ENCODE measurements at places on chromosomes 2 and 18.

- peak; percentile 5 for DNase-seq
Measured at GRCh38 chr2:116490511-116491145, 1323.9 kb upstream of the DDX18 start.

GRCh38 chr2:196480653-196481323, 158.7 kb upstream of the CCDC150 start:
- no peak for DNase-seq

GRCh38 chr2:3134026-3134571, 243.5 kb downstream of the EIPR1 start:
- no peak for DNase-seq

GRCh38 chr2:227163998-227164762, at the start of the genes COL4A3 and COL4A4:
COL4A3 (plus strand) TSS chr2:227164624; CDS start chr2:227164727, 103 bp downstream.
COL4A4 (minus strand) TSS chr2:227164205; CDS start chr2:227147483, 16,722 bp downstream.
- peak; percentile 64 for DNase-seq

GRCh38 chr2:84894758-84895520, 10.5 kb upstream of the TMSB10 start:
- peak; percentile 33 for DNase-seq

GRCh38 chr2:50879457-50879856, 152.5 kb downstream of the NRXN1 start:
- no peak for DNase-seq

DNA sequence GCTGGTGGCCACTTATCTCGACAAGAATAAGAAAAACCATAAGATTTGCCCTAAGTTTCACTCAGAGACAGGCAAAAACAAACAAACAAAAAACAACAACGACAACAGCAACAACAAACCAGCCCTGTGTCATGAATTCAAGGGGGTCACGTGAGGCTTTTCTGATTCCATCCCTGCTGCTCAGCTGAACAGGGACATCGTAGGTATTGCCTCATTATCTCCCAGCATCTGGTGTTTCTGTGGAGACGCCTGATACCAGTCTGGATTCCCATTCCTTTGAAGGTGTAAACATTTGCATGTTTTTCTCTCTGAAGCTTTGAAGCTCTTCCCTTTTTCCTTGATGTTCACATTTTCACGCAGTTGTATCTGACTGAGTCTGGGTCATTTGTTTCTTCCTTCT, 117.4 kb downstream of the KCNF1 start:
- no peak for DNase-seq

GRCh38 chr2:239401881-239402233, 1.0 kb upstream of the HDAC4 start:
- DNase-seq, result no peak

- DNase-seq, result peak; percentile 12
Measured at GRCh38 chr2:189179570-189179950, at the start of gene COL5A2. COL5A2 (minus strand) TSS chr2:189179761; CDS start chr2:189179604, 157 bp downstream.

- DNase-seq, result no peak
Measured at GRCh38 chr2:64318476-64318748, 135.6 kb upstream of the LGALSL start.

- DNase-seq, result no peak
Measured at GRCh38 chr2:8170552-8171327, 511.1 kb upstream of the ID2 start.

DNA sequence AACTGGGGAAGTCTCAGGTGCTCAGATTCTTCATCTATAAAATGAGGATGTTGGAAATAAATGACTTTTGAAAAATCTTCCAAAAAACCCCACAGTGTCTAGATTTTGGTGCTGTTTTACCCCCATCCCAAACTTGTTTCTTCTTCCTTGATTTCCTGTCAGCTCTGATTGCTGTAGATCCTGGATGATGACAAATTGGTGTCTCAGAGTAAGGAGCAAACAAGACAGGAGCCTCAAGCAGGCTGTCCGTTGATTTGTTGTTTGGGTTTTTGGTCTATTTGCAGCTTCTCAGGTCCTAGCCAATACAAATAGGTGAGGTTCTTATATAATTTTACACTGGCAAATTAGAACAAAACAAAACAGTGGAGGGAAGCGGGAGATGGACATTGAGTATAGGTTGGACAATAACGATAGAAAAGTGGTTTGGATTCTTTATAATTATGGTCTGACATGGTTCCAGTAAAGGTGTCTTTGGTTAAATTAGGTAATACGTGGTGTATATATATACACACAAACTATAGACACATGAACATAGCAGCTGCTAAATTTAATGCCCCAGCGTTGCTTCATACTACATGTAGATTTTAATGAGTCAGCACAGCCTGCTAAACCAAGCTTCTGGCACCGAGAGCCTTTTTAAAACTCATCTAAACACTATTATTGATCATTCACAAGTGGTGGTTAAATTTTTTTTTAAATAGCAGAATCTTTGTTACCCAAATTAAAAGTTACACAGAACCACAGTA, 142.5 kb downstream of the FMNL2 start:
- no peak for DNase-seq

DNA sequence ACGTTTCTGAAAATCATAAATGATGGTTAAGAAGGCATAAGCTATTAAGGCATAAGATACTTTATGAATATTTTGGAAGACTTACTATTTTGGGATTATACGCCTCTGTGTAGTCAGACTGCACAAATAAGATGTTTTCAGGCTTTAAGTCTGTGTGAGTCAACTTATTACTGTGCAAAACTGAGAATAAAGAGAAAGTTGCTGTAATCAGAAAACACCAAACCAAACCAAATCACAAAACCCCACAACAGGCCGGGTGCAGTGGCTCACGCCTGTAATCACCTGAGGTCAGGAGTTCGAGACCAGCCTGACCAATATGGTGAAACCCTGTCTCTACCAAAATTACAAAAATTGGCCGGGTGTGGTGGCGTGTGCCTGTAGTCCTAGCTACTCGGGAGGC, 7.7 kb downstream of the CLK1 start:
- DNase-seq, result no peak

DNA sequence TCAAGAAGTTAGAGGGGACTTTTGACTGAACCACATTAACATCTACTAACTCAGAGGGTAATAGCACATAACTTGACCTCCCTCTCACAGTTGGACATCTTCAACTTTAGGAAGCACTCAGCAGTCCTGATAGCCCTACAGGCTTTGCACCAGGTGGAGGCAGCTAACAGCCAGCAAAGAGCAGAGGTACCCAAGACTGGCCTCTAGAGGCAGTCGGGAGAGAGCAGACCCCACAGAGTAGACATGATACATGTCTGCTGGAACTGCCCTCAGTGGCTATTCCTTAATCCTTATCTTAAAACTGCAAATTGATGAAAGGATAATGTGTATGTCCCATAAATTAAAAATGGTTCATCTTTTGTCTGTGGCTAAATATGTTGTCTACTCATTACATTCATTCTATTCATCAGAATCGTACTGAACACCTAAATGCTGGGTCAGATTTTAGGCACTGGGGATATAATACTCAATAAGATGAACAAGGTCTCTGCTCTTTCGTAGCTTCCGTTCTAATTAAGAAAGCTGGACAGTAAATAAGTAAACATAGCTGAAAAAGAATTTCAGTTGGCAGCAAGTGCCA, 49.8 kb downstream of the CAB39 start:
- DNase-seq, result peak; percentile 49

DNA sequence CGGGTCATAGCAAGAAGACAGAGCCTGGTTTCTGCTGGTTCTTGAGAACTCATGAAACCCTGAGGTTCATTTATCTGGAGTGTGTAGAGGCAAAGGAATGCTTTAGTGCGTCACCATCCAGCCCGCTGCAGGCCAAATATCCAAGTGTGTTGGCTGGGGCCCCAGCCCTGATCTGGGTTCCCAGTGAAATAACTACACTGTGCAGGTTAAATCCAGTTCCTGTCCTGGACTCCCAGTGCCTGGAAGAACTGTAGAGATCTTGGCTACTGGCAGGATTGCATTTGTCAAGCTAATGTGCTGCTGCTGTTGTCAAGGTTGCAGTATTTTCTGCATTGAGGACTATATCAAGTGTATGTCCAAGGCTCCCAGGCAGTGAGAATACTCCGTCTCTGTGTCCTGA, 89.9 kb downstream of the MAPK4 start:
- DNase-seq, result peak; percentile 47

DNA sequence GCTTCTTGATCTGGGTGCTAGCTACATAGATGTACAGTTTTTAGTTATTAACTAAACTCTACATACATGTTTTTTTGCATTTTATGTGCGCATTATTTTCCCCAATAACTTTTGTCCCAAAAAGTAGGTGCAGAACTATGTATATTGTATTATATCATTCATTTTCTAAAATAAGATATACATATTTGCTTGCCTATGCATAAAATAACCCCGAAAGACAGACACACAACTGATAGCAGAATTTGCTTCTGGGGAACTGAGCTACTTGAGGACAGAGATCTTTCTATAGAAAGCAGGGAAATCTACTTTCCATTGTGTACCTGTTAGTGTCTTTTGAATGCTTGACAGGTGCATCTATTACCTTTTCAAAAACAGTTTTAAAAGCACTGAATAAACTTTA, 88.9 kb upstream of the SIX3 start:
- DNase-seq, result no peak

DNA sequence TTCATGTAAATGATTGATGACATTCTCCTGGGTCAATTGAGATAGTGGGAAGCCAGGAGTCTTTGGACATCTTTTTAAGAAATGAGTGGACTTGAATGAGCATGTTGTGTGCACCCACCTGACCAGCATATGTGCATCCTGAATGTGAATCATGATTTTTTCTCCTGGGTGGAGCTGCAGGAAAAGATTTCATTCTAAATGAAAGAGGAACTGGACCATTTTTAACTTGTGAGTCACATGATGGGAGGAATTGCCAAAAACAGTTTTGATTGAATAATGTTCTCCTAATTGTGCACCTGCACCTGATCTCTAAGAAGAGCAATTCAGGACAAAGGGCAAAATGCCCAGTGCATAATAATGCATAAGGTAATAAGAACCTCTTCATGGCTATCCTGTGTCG, 32.3 kb downstream of the COPS8 start:
- DNase-seq, result peak; percentile 17

- no peak for DNase-seq
Measured at GRCh38 chr2:133526530-133527300, 41.5 kb downstream of the NCKAP5 start.

DNA sequence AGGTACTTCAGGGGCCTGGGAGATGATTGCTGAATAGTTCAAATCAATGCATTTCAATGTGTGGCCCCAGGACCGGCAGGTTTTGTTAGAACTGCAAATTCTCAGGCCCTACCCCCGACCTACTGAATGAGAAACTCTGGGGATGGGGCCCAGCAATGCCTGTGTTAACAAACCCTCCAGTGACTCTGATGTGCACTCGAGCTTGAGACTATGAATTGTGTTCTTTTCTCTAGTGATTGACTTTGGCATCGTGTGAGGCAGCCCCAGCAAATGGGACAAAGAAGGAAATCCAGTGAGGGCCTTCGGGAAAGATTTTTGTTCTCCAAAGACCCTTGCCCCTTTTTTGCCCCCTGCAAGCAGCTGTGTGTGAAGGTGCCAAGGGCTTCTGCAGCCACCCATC, 22.4 kb downstream of the ALK start:
- no peak for DNase-seq

GRCh38 chr2:168466834-168467565, 10.9 kb downstream of the CERS6 start:
- no peak for DNase-seq

- DNase-seq, result peak; percentile 78
Measured at GRCh38 chr18:74310411-74310810, 5.2 kb upstream of the C18orf63 start.

- DNase-seq, result no peak
Measured at GRCh38 chr2:9832586-9832985, 10.7 kb upstream of the TAF1B start.

DNA sequence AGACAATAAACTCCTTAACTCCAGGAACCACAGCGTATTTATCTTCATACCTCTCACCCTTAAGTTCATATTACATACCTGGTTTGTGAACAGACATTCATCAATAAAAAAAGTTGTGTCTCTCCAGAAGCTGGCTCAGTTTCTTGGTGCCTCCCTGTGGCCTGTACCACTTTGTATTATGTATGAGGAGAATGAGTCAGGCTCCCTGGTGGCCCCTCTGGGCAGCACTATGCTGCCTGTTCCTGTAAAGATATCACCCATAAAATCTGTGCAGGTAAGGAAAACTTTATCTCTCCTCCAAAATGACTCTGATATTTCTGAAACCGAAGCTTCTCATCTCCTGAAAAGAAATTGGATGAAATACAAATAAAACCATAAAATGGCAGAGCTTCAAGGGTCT, 198.4 kb upstream of the NT5C1B start:
- peak; percentile 65 for DNase-seq

GRCh38 chr2:153393518-153393917, 85.0 kb downstream of the RPRM start:
- DNase-seq, result no peak

DNA sequence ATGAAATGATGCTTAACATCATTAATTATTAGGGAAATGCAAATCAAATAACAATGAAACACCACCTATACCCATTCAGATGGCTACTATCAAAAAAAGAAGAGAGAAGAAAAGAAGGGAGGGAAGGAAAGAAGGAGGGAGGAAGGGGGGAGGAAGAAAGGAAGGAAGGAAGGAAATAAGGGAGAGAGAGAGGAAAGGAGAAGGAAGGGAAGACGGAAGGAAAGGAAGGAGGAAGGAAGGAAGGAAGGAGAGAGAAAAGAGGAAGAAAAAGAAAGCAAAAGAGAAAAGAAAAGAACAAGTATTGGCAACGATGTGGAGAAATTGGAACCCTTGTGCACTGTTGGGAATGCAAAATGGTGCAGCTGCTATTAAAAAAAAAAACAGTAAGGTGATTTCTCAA, 363.3 kb downstream of the TNS1 start:
- no peak for DNase-seq

DNA sequence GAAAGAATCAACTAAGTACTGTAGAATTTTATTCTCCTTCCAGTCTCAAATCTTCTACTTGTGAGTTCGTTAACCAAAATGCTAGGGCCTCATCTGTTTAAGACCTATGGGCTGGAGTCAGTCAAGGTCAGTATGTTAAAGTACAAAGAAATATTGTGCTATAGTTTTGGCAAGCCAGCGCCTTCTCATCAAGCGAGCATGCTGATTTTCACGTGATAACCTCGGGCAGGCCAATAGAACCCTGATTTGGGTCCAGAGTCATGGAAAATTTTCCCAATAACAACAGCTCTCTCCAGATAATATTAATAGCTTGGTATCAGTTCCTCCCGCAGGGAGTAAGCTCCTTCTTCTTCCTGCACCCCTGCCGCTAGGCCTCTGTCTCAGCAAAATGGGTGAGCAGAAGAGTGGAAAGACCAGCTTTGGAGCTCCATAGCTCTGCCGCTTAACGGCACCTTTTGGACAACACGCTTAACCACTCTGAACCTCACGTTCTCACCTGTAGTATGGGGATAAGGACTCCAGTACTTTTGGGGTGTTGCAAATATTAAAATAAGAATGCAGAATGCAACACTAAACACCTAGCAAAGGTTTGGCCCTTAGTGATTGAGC, 11.7 kb downstream of the CABLES1 start:
- no peak for DNase-seq

DNA sequence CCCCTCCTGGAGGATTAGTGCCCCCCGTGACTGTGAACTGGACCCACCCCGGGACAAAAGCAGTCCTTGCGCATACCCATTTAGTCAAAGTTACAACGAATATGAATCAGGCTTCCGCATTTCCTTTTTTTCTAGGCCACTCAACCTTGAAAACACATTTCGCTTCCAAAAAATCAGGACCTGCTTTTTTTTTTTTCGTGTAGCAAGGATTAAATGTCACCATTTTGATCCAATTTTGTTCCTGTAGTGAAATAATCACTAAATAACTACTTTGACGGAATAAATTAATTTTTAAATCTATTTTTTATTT, 464 bp upstream of the FTCDNL1 start:
- no peak for DNase-seq
